ENCODE measurements at places on chromosomes 2 and 18. TPM values are rescaled to one million over a fixed set of nuclear protein-coding genes. Genes with fewer than 3 reads are reported as not detected.

SDC1 gene
- 1.6 TPM for total RNA-seq

BMP10 gene
- total RNA-seq = not detected

CPO gene
- not detected for total RNA-seq

CNPPD1 gene
- total RNA-seq = 20.2 TPM

CCDC74B gene
- 0.66 TPM for total RNA-seq

DSG1 gene
- total RNA-seq = not detected

FBLN7 gene
- 5.2 TPM for total RNA-seq

GCG gene
- total RNA-seq = not detected

SLC38A11 gene
- total RNA-seq = not detected

DSG4 gene
- not detected for total RNA-seq

UGT1A10 gene
- total RNA-seq = not detected

DOK6 gene
- total RNA-seq = not detected

NCKAP5 gene
- total RNA-seq = 0.50 TPM

SPATA3 gene
- total RNA-seq = not detected

CHRND gene
- total RNA-seq = not detected

SERPINB3 gene
- total RNA-seq = not detected

EVX2 gene
- not detected for total RNA-seq

PAX8 gene
- 0.13 TPM for total RNA-seq

SOX11 gene
- not detected for total RNA-seq

RAB6C gene
- total RNA-seq = not detected

RTN4 gene
- total RNA-seq = 411 TPM

PCARE gene
- total RNA-seq = not detected

KRTCAP3 gene
- total RNA-seq = 0.57 TPM

SCN2A gene
- under 0.01 TPM for total RNA-seq

AQP12A gene
- not detected for total RNA-seq

DNAJB2 gene
- total RNA-seq = 15.4 TPM

TTN gene
- 3.2 TPM for total RNA-seq

GAL3ST2 gene
- total RNA-seq = not detected

FBXO15 gene
- not detected for total RNA-seq

IL36A gene
- total RNA-seq = not detected

FEV gene
- not detected for total RNA-seq

DYNC2LI1 gene
- 14.8 TPM for total RNA-seq

SIX2 gene
- 0.14 TPM for total RNA-seq

MC4R gene
- not detected for total RNA-seq

PSTPIP2 gene
- 4.7 TPM for total RNA-seq

TMEM131 gene
- total RNA-seq = 39.8 TPM

NR4A2 gene
- 0.13 TPM for total RNA-seq

UGT1A4 gene
- total RNA-seq = not detected

TNFAIP6 gene
- total RNA-seq = not detected

MSH6 gene
- 84.1 TPM for total RNA-seq

KLHL41 gene
- total RNA-seq = 0.29 TPM

SCG2 gene
- total RNA-seq = not detected

B4GALT6 gene
- total RNA-seq = 23.7 TPM

AOX1 gene
- total RNA-seq = 8.6 TPM

GRHL1 gene
- 0.86 TPM for total RNA-seq

FAHD2A gene
- total RNA-seq = 29.6 TPM

NOSTRIN gene
- 0.07 TPM for total RNA-seq

Measured in thoracic aorta endothelial cell (primary cell).